GDM1 (cell line): ENCODE measurements at places on chromosomes 2 and 18.
A peak's percentile ranks its signal among the peaks of the same experiment; 100 is the strongest.

- no peak for DNase-seq
Measured at GRCh38 chr2:161421686-161422085, 5.6 kb downstream of the TBR1 start.

DNA sequence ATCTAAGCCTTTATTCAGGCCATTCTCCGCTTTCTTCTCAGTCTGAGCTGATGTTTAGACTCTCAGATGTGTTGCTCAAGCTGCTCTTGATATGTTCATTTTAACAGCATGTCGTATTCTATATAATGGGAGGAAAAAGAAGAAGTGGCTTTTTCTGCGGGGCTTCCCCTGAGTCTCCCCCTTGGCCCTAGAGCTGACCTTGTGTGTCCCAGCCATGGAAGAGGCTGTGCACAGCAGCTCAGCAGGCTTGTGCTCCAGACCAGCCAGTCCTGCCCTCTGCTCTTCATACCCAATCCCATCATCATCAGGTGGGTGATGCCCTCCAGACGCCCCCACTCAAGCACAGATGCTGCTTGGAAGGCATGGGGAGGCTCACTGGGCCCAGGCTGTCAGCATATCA, 155.1 kb upstream of the CELF4 start:
- DNase-seq: peak; percentile 38

GRCh38 chr2:217449444-217449843, 553.4 kb downstream of the TNS1 start:
- no peak for DNase-seq

DNA sequence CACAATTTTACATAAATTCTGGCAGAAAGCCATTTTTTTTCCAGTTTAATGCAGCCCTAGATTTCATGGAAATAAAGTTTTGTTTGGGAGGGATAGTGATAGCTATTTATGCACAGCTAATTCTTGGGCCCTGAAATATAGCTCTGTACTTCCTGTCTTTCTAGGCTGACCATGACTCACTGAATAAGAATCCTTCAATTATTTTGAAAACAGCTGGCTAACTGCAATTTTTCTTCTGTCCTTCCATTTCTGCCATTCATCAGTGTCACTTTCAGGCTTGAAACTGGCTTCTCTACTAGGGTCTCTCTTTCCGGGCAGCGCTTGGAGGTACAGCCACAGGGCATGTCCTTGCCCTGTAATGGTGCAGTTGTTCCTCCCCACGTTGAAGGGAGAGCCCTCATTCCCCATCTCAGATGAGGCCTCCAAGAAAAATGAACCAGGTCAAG, 97.1 kb upstream of the TMEM178A start:
- DNase-seq: no peak

- DNase-seq: no peak
Measured at GRCh38 chr2:200446612-200447011, 63.3 kb downstream of the KCTD18 start.

- no peak for DNase-seq
Measured at GRCh38 chr2:64862623-64863022, 126.6 kb upstream of the SLC1A4 start.
